ENCODE measurements at places on chromosomes 7 and 10.

DNA sequence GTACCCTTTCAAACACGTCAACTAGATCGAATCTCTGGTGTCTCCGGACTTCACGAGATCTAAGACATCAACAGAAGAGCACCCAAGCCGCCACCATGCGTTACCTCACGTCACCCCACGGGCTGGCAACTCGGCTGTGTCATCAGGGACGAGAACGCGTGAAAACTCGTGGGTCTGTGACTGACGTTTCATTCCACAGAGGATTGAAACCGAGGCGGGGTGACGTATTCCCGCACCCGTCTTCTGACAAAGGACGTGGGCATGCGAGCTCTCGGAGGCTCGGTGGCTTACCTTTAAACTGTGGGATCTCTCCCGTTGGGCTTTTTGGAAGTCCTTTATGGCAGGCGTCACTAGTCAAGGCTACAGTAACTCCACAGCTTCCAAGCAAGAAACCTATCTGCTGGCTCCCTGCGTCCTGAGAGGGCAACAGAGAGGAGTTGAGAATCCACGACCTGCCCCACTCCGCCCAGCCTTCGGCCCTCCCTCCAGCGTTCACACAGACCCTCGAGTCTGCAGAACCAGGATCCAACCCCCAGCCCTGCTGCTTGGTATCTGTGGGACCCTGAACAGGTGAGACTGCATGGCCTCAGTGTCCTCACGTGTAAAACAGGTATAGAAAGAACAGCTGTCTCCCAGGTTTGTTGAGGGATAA lies 255.3 kb downstream of the ZMYND11 start:
- DNase-seq, result no peak

GRCh38 chr7:84617265-84618030 lies 422.9 kb upstream of the SEMA3A start:
- DNase-seq, result no peak

DNA sequence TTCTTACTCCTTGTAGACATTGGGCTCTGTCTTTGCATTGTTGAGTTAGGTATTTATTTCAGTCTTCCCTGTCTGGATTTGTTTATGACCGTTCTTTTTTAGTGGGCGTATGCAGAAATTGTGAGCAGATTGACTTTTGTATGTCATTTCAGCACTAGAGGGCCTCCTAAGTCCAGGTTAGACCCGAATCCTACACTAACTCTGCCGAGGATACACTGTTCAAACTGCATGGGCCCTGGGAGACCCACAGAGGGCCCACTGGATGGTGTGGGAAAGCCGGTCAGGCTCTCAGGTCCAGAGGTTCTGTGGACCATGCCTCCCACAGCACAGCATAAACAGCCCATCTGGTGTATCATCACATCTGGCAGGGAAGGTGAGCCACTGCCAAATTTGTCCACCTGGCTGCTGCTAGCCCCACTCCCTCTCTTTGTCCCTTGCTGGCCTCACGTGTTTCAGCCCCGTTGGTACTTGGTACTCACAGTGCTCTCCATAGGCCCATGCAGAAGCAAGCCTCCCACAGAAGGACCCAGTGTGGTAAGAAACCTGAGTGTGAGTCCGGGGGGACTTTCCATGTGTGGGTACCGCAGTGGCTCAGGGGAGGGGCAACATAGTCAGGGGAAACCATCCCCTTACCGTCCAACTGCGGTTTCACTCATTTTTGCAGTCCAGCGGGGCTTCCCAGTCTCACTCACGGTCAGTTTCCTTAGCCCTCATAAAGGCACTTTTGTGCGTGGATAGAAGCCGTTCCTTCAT lies 112.8 kb downstream of the APBB1IP start:
- no peak for DNase-seq

- DNase-seq, result no peak
These were observed 234.4 kb downstream of the ANK3 start for GRCh38 chr10:60155099-60155877.

DNA sequence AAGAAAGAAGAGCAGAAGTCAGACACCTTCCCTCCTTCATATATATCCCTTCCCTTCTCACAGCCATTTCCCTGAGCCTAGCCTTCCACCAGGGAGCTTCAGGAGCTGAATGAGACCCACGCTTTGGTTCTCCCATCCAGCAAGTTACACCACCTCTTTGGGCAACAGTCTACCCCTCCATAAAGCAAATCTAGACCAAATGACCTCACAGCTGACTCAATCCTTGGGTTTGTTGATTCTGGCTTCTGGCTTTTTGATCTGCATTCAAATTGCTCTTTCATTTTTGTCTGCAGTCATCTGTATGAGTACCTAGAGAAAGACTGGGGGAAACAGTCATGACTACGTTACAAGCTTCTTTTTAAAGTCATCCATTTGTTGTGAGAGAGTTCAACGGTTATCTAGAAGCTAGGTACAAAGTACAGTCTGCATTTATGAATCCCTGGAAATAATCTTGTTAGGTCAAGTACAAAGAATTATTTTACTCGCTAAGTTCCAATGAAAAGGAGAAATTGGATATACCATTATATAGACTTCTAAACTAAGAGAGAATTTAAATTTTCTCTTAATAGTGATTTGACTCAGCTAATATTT lies 86.3 kb downstream of the RAB11FIP2 start:
- no peak for DNase-seq

DNA sequence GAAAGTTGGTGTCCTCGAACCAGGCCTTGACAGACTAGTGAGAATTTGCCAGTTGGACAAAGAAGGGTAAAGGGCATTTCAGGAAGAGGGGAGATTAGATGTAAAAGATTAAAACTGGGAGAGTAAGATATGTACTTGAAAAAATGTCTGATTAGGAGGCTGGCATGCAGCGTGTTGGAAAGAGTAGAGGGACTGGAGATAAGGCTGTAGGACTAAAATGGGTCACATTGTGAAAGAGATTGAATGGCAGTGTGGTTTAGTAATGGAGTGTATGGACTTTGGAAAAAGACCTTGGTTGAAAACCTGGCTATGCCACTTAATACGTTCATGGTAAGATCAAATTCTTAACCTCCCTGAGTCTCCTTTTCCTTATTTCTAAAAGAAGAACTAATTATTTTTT lies 14.1 kb downstream of the CREM start:
- no peak for DNase-seq

DNA sequence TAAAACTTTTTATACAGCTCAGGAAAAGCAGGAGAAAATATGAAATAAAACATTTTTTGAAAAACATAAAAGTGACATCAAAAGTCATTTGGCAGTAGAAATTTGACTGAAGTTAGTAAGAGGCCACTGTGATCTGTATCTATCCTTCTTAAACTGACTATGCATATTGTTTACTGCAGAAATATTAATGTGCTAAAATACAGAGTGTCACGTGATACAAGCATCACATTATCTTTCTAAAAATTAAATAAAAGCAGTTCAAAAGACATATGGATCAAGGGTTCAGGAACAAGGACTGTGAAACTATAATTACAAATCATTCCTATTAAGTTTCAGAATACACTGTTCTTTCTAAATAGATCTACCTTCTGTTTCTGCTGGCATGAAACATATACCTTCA lies 33.7 kb downstream of the PARP12 start:
- DNase-seq, result no peak

- DNase-seq, result no peak
These were observed 138.2 kb downstream of the EBF3 start for GRCh38 chr10:129825826-129826225.

- DNase-seq, result no peak
These were observed 42.4 kb upstream of the TOMM7 start for GRCh38 chr7:22864855-22865601.

GRCh38 chr10:373526-374309 lies 238.5 kb downstream of the ZMYND11 start:
- DNase-seq, result no peak

DNA sequence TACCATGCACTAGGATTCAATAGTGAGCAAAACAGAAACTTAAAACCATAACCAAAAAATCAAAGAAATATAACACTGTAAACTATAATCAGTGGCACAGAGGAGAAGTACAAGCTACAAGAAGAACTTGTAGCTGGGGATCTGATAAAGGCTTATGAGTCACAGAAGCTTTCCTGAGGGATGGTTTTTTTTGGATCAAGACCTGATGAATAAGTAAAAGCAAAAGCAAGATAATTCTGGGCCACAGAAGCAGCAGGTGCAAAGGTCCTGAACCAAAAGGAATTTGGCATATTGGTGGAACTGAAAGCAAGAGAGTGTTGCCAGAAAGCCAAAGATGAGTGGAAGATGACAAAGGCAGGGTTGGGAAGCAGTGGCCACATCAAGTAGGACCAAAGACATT lies 37.4 kb upstream of the BET1 start:
- DNase-seq, result no peak

- DNase-seq, result no peak
These were observed 16.7 kb downstream of the TMEM273 start for GRCh38 chr10:49171326-49172060.

DNA sequence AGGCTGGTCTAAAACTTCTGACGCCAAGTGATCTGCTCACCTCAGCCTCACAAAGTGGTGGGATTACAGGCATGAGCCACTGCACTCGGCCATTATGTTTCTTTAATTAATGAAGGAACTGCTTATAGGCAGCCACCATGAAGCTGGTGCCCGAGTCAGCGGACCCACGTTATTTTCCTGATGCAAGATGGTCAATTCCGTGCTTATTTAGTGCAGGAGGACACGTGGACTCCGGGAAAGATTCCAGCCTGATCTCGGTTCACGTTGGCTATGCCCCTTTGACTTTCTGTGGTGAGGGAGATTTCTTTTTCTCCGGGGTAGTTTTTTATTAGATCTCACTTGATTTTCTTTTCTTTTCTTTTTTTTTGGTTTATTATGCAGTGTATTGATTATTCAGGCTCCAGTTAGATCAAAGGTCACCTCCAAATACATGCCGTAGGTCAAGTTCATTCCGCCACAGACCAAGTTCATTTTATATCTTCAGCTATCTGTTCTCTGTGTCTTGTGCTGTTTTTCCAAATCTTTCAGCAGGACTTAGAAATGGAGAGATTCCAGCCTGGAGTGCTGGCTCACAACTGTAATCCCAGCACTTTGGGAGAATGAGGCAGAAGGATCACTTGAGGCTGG lies 8.3 kb downstream of the CAMK1D start:
- DNase-seq, result no peak

DNA sequence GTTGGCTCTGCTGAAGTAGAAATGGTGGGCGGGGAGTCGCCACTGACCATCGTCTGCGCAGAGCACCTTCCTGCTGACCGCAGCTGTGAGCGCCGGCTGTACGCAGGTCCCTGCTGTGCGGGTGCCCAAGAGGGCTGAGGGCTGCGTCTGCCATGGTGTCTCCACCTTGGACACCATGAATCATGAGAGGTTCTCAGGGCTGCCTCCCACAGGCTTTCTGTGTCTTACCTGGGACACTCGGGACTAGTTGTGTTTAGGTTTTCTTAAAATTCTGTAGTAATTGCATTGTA lies 44.9 kb upstream of the PRKAR1B start:
- no peak for DNase-seq

- no peak for DNase-seq
These were observed 600 bp upstream of the LGI1 start for GRCh38 chr10:93757136-93757535.

- no peak for DNase-seq
These were observed 23.1 kb downstream of the CDCA7L start for GRCh38 chr7:21922605-21923004.

GRCh38 chr10:22459496-22459895 lies 114.2 kb downstream of the SPAG6 start:
- DNase-seq, result no peak

DNA sequence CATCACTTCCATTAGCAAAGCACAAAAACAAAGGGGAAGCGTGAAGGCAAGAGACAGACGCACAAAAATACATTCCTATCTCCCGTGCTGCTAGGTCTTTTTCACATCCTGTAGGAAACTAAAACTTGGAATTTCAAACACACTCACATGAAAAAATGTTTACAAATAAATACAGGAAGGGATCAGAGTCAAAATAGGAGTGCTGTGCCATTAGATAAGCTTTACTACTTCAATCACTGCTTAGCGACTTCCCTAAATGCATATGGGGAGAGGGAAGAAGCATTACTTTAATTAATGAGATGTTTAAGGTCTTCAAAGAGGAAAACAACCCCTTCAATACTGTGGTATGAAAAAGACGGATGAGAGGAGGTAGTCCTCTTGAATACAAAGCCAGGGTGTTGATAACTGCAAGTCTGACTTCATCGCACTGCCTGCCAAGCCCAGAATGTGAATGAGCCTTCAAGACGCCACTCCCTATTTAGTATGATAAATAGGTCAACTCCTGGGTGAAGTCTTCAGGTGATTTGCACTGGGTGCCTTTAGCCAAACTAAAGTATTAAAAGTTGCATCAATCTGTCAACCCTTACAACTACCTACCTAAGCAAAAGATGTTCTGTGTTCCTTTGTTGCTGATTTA lies 13.9 kb downstream of the PARD3 start:
- no peak for DNase-seq

- no peak for DNase-seq
These were observed 45.2 kb downstream of the RNF133 start for GRCh38 chr7:122653685-122654084.

GRCh38 chr10:67607472-67607871 lies 88.5 kb downstream of the CTNNA3 start:
- peak; percentile 11 for DNase-seq

- no peak for DNase-seq
These were observed 4.8 kb downstream of the NHLRC2 start for GRCh38 chr10:113859261-113859660.

DNA sequence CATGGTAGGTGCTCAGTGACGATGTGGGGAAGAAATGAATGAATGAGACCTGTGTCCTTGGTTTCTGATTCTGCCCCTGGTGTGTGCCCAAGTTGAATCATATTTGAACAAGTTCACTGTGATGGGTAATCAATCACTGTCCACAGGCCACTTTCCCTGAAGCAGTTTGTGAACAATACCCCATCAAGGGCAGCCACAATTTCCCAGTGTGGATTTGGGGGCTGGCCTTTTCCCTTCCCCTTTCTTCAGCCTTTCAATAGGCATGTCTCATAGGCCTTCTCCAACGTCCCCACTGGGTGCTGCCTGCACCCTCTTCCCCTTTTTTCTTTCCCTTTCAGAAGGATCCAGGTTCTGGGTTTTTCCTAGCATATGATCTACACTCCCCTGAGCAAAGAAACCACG lies 64.7 kb downstream of the CREB5 start:
- no peak for DNase-seq

DNA sequence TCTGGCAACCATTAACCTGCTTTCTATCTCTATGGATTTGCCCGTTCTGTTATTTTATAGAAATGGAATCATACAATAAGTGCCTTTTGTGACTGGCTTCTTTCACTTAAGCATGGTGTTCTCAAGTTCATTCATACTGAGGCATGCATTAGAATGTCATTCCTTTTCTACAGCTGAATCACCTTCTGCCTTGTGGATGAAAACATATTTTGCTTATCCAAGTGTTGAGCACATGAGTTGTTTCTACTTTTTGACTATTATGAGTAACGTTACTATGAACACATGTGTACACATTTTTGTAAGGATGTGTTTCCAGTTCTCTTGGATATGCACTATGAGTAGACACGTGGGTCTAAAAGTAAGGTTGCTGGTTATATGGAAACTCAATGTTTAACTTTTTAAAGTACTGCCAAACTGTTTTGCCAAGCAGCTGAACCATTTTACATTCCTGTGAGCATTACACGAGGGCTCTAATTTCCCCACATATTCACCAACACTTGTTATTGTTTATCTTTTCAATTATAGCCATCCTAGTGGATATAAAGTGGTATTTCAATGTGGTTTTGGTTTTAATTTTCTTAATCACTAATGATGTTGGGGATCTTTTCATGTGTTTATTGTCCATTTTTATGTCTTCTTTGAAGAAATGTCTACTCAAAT lies 241.3 kb downstream of the FANK1 start:
- DNase-seq, result no peak

Data from H4 (cell line).